ENCODE measurements at places on chromosomes 13 and 19.

DNA sequence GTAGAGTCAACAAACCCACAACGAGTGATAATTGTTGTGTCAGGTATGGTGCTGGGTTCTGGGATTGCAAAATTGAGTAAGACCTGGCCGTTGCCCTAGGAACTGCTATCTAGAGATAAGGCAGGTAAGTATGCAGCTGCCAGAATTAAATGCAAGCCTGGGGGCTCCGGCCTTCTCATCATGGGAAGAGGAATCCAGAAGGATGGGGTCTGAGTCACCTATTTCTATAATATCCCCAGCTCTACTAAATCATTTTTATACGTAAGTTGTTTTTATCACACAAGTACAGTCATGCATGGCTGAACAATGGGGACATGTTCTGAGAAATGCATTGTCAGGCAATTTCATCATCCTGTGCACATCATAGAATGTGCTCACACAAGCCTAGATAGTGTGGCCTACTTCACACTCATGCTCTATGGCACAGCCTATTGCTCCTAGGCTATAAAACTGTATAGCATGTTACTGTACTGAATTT lies 203.0 kb downstream of the KLF5 start:
- DNase-seq: no peak

DNA sequence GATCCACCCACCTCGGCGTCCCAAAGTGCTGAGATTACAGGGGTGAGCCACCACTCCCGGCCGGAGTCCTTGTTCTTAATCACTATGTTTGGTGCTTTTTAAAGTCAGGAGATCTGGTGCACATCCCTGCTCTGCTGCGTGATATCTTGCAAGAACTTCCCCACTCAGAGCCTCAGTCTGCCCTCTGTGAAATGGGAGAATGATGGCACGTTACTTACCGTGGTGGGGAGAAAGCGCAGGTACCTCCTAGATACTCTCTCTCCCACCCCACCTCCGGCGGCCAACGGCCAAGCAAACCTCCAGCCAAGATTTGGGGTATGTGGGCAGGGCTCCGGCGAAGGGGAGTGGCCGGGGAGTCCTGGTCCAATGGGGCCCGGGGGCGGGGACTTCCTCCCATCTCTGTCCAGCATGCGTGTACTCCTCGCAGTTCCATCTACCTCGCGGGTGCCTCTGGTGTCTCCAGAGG lies at the start of gene RYR1:
Gene RYR1 (plus strand): TSS at position 424 of the 466 bp plus-strand sequence. CDS start 139 bp downstream, outside the sequence.
- DNase-seq: no peak

DNA sequence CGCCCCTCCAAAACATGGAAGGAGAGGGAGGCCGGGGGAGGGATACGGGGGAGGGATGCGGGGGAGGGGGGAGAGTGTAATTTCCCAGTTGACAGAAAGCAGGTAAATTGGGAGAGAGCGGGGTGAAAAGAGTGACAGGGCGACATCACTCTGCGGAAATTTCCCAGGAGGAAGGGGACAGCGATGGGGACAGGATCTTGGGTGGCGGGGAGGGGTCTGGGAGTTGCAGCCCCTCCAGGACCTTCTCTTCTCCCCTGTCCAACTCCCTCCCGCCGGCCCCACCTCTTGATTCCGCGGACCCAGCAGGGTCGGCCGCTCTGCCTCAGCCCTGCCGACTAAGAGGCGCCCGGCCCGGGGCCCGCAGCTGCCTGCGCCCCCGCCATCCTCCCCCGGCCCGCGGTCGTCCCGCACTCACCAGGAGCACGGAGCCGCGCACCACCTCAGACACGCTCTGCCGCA lies 108.0 kb upstream of the DOCK9 start:
- DNase-seq: no peak

DNA sequence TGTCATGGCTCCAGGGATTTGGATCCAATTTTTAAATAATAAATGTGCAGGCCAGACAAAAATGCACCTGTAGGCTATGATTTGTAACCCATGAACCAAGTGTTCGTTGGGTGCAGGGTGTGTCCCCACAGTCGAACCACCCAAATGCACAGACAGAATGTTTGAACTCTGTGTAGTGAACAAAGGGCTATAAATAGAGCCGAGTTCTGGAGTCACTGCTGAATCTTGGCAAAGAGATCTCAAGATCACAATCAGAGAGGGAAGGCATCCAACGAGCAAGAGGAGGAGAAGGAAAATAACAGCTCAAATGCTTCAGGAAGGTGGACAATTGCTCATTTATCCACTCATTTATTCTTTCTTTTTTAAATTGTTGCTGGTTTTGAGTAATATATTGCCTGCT lies 547.9 kb downstream of the FGF9 start:
- DNase-seq: no peak

- no peak for DNase-seq
Observed at GRCh38 chr19:9936326-9937000, at the start of gene OLFM2. Gene OLFM2 (minus strand): TSS chr19:9936515. CDS start chr19:9936366, 149 bp downstream.

DNA sequence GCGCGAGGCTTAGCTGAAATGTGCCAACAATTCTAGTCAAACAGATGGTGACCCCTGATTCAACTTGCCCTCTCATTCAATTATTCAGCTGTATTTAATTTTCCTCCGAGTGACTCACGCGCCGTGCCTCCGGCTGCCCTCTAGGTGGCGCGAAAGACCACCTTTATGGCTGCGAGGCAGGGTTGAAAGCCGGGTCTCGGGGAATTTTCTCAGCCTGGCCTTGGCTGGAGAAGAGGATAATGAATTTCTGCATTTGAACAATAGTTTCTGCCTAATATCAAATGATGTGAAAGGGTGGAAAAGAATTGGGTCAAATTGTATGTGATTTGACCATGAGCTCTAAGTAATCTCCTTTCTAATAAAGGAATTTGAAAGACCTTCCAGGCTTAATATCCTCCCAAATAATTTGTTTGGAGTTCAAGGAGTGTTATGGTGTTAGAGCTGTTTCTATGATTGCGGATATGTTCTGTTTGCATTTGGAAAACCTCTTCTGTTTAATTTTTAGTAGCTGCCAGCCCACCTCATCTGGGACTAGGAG lies 310.9 kb downstream of the ZNF536 start:
- DNase-seq: peak; percentile 65

GRCh38 chr13:59674616-59675015 lies 489.1 kb downstream of the DIAPH3 start:
- DNase-seq: no peak

GRCh38 chr13:66553391-66553790 lies 676.7 kb downstream of the PCDH9 start:
- DNase-seq: no peak

- DNase-seq: no peak
Observed at GRCh38 chr13:114339857-114340534, 25.7 kb downstream of the CHAMP1 start.

DNA sequence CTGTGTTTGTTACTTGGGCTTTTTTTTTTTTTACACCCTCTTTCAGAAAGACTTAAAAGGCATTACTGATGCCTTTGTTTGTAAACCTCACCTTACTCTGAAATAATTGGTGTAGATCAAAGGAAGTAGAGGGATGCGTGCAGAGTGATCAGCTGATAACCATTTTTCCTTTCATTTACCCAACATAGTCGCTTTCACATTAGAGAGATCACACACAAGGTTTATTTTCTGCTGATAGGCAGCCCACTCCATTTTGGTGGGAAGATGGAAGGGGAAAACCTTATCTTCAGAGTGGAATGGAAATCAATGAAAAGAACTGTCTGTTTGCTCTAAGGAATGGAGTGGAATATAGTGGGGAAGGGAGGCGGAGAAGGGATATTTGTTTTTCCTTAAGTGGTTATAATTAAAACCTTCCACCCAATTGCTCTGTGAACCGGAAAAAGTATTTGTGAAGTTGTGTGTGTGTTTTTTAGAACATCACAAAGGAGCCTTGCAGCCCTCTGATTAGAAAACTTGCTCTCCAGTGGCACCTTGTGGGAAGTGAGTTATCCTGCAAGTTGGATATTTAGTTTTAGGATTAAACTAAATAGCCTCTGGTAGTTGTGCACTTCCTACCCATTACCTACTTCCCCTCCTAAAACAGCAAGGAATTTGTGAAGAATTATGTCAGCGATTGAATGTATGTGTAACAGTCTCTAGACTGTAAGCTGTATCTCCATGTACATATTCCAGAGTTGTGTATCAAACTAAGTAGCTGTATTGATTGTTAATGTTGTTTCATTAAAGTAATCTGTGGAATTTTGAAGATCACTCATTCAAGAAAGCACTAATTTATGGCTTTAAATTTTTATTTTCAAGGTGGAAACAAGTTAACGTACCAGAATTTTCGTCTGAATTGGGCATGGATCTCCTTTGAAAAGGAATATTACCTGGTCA lies 76.8 kb downstream of the FREM2 start:
- no peak for DNase-seq

GRCh38 chr19:30621326-30621920 lies 249.2 kb downstream of the ZNF536 start:
- no peak for DNase-seq

DNA sequence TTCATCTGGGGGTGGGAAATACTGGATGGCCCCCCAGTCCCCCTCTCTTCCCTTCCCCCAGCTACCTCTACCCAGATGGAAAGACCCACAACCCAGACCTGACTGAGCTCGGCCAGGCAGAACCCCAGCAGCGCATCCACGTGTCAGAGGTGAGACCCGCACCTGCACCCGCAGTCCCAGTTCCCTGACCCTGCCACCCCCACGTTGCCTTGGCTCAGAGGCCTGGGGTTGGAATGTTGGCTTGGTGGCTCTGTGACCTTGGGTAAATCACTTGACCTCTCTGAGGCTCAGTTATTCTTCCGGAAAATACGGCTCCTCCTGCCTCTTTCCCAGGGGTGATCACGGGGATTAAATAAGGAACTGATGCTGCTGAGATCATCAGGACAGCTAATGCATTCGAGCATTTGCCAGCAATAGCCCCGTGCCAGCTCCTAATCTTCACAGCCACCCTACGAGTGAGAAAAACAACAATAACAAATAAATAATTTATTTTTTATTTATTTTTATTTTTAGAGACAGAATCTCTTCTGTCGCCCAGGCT lies 12.3 kb downstream of the CBLC start:
- DNase-seq: no peak

- DNase-seq: no peak
Observed at GRCh38 chr13:25069911-25070310, 26.0 kb upstream of the PABPC3 start.

DNA sequence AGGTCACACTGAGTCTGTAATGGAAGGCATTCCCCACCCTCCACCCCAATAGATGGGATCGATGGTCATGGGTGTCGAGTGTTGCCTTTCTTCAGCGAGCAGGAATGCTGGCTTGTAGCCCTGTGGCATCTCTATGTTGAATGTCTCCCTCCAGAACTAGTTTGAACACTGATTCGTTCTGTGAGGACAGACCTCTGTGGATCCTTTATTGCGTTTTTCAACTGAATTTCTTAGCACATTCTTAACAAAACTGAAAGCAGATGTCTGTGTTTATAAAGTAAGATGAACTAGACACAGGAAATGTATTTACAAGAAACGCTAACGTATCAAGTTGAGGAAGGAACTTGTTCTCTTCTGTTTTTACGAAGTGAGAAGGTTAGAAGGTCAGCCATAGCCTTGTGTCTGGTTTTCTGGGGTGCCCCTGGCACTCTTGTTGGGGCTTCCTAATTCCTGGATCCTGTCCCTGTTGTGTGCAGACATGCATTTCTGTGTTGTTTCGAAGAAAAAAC lies 36.8 kb upstream of the TM9SF2 start:
- no peak for DNase-seq

- no peak for DNase-seq
Observed at GRCh38 chr13:110126391-110126961, 180.5 kb downstream of the COL4A1 start.

DNA sequence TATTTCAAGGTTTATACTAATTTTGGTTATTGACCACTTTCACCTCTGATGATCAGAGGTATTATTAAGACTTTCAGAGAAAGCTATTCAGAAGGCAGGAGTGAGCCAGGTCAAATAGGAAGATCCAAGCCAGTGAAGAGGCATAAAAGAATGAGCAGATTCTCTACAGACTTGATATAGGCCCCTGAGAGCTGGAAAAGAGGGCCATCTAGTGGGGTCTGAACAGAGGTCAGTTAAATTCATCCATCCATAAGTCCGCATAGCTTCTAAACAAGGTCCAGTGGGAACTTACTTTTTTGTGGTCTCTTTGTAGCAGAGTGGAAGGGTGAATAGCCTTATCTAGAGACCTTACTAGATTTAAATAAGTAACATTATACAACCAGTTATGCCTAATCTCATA lies 126.6 kb upstream of the UFM1 start:
- DNase-seq: no peak

DNA sequence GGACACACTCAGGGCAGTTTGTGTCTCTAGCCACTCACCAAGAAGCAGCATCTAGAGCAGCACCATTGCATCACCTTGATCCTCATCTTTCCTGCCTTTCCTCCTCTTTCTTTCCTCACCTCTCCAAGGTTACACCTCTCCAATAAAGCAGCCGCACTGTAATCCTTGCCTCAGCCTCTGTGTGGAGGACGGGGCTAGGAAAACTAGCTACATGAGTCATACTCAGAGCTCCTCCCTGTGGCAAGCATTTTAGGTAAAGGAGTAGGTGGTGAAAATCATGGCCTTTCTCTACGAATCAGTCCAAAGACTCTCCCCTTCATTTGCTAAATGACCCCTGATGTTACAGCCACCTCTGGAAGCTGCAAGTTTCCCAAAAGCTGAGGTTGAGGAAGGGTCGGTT lies 108.9 kb downstream of the DNAJC15 start:
- DNase-seq: no peak

DNA sequence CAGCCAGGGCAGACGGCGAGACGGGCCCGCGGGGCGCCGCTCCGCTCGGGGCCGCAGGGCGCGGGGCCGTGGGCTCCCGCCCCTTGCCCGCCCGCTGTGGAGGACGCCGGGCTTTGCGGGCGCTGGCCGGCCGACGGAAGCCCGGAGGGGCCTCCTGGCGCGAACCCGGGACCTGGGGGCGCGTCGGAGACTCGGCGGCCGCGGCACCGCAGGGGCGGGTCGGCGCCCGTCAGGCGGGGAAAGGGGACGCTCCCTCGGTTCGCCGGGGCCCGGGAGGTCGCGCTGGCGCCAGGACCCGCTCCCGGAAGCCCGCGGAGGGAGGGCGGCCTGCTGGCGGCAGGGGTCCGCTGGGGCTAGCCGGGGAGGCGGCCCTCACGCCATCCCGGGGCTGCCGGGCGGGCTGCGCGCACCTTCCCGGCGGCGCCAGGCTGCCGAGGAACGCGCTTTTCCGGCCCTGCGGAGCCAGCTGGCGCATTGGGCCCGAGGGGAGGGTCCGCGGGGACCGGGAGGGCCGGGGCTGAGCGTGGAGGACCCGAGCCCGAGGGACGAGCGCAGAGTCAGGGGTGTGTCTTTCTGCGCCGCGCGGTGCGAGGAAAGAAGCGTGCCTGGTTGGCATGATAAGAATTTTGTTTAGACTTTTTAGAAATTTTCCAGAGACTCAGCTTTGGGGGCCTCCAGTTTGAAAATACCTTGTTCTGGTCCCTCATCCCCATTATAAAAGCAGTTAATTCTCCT lies 511 bp downstream of the GARRE1 start:
- no peak for DNase-seq

GRCh38 chr13:44451651-44452050 lies 78.0 kb downstream of the SERP2 start:
- DNase-seq: no peak
